ENCODE measurements at places on chromosomes 7 and 10. TPM values are rescaled to one million over a fixed set of nuclear protein-coding genes. Genes with fewer than 3 reads are reported as not detected.

Gene LRIT1
- total RNA-seq: not detected

Gene SDK1
- total RNA-seq: 0.37 TPM

Gene OR2A42
- total RNA-seq: not detected

Gene GRK5
- total RNA-seq: 11.3 TPM

Gene HOXA6
- total RNA-seq: 1.6 TPM

Gene EXOSC1
- total RNA-seq: 54.8 TPM

Gene CALY
- total RNA-seq: 0.45 TPM

Gene KMT2E
- total RNA-seq: 17.0 TPM

Gene EXOC6
- 26.7 TPM for total RNA-seq

Gene CLDN4
- 4.8 TPM for total RNA-seq

Gene LIPJ
- not detected for total RNA-seq

Gene HABP2
- 0.18 TPM for total RNA-seq

Gene TAS2R4
- total RNA-seq: 0.12 TPM

Gene GIMAP4
- total RNA-seq: not detected

Gene GPNMB
- 3.6 TPM for total RNA-seq

Gene NRF1
- 11.8 TPM for total RNA-seq

Data from A549 treated with Hydrocortisone at 1 μM for 4 hours (cell line).